ENCODE measurements at places on chromosomes 16 and 17.

- DNase-seq = no peak
Measured at GRCh38 chr17:3542410-3543088, 15.1 kb downstream of the TRPV3 start.

- DNase-seq = no peak
Measured at GRCh38 chr17:27453471-27453870, 2.8 kb upstream of the KSR1 start.

- no peak for DNase-seq
Measured at GRCh38 chr17:17556671-17557070, 34.8 kb downstream of the PEMT start.

GRCh38 chr17:42132941-42133340 lies 10.3 kb downstream of the HSPB9 start:
- DNase-seq = no peak

- DNase-seq = no peak
Measured at GRCh38 chr16:54538276-54538675, 251.7 kb upstream of the IRX3 start.

GRCh38 chr17:17570798-17571716 lies 20.5 kb downstream of the PEMT start:
- no peak for DNase-seq

GRCh38 chr17:73909186-73909585 lies 264.9 kb upstream of the SDK2 start:
- DNase-seq = no peak

DNA sequence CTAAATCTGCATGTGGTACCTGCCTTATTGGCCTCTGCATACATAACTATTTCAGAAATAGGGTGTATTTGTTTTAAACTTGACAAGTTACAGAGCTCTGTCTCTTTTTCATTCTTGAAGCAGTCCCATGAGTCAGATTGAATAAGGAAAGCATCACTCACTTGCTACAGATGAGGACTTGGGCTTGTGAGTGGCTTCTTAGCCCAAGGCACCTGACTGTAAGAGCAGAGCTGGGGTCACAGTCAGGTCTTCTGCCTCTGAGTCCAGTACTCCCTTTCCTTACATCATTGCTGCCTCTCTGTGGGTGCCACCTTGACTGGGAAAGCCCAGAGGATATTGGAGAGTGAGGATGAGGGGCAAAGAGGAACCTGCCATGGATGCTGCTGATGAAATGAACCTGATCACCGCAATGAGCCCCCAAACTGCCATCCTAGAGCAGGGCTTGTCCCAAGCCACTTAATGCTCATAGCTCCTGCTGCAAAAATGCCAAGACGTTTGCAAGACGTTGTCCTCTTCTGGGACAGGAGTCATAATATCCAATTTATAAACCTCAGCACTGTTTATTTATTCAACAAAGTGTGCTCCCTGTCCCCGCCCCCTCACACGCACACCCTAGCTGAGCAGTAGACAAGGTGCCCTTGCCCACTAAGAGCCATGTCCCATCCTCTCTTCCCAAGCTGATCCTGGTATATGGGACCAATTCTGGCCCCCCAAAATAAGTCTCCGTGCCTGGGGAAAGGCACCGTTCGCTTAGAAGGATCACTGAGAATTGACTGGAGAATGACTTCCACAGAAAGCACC lies 74.1 kb downstream of the CCDC182 start:
- DNase-seq = no peak

DNA sequence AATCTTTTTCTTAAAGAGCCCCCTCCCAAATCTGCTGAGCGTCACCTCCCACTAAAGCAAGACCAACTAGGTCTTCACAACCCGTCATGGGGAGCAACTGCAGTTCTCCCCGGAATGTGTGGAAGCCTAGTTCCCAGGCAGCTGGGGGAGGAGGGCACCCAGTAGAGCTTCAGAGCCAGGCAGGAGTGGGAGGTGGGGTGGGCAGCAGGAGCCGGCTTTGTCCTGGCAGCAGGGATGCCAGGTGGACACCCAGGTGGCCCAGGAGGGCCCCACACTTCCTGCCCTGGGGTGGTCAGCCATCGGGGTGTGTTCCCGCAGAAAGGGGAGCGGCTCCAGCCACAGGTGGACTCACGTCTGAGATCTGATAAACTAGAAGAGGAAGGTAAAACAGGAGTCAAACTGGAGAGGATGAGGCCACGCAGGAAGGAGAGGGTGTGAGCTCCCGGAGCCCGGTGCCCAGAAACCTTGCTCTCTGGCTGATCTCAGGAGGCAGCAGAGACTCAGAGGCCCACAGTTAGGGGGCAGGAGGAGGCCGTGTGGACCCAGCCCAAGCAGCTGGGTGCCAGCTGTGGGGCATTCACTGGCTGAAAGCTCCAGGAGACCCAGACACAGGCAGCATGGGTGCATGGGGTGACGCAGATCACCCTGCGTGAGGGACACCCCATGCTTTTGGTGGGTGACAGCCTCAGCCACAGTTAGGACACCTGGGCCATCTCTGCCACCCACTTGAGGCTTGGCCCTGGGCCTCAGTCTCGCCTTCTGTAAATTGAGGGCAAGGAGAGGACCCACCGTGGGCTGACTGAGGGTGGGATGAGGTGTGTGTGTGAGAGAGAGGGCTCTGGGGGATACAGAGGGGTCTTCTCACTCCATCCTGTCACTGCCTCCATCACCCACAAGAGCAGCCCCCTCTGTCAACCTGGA lies 260.8 kb upstream of the TNRC6C start:
- DNase-seq = no peak

GRCh38 chr17:56549501-56549900 lies 44.0 kb upstream of the NOG start:
- DNase-seq = no peak

DNA sequence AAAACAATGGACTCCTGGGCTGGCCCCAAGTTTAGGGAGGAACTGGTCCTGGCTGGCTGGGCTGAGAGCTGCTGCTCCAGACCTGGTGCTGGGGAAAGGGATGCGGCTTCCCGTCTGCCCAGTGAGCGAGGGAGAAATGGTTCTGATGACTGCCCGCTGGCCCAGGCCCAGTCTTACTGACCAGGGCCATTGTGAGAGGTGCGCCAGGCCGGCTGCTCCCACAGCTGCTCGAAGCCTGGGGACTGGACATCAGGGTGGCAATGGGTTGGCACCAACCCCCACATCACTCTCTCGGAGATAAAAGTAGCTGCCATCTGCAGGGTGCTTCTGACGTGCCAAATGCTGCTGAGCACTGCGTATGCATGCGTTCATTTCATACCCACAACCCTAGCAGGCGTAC lies 53.2 kb downstream of the IRF8 start:
- no peak for DNase-seq

DNA sequence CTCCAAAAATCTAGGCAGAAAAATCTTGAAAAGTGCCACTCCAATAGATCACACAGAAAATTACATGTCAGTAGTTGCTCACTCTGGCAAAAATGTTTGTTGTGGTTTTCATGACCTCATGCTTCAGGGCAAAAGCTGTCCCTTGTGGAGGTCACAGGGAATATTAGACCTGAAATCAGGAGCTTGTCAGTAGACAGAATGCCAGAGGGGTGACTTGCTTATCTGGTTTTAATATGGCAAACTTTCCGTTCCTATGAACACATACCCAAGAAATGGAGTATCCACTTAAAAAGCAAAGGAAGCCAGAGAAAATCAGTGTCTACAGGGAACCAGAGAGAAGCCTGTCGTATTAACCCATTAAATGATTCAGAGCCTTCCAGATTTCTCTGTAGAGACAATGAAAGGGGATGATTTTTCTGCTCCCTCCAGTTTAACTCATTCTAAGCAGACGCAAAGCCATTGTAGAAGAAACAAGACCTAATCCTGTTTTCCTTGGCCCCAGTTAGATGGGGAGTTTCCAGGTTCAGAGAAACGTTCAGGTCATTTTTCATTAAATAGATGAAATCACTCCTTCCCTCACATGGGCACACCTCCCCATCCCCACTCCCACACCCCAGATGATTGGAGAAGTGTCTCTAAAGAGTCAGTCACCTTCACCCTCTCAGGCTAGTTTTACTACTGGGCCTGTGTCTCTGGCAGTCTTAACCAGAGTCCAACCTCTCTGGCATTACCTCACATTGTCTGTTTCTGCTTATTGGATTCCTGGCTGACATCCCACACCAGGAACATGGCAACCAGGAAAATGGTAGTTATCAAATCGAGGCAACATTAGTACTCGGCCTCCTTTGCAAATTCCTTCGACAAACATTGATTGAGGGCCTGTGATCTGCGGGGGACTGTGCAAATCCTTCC lies 6.0 kb downstream of the SOX9 start:
- DNase-seq = no peak

- no peak for DNase-seq
Measured at GRCh38 chr17:63338272-63338671, 107.8 kb downstream of the CYB561 start.

GRCh38 chr17:74528491-74529199 lies 2.6 kb downstream of the CD300LB start:
- DNase-seq = no peak

DNA sequence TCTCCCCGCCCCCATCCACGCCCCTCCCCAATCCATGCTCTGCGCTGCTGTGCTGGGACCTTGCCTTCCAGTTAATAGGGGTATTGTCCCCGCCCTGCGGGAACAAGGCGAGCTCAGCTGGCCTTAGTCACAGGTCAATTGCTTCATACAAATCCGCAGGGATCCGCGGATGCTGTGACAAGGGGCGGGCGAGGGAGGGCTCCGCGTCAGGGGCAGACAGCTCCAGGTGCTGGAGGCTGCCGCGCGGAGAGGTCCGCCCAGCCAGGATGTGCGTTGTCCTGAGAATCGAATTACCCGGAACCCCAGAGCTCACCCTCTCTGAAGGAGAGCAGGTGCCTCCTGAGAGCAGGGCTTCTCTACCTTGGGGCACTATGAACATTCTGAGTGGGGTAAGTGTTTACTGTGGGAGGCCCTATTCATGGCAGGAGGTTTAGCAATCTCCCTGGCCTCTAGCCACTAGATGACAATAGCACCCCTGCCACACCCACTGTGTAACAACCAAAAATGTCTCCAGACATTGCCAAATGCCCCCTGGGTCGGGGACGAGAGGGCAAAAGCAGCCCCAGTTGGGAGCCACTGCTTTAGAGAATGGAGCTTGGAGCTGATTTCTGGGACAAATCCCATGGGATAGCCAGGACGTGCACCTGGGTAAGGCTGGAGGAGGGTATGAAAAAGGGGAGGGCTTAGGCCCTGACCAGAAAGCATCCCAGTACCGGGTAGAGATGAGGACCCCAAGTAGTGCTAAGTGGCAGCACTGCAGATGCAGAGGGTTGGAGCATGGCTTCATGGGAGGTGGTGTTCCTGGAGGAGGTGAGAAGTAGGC lies 138.2 kb downstream of the CYLD start:
- DNase-seq = no peak

DNA sequence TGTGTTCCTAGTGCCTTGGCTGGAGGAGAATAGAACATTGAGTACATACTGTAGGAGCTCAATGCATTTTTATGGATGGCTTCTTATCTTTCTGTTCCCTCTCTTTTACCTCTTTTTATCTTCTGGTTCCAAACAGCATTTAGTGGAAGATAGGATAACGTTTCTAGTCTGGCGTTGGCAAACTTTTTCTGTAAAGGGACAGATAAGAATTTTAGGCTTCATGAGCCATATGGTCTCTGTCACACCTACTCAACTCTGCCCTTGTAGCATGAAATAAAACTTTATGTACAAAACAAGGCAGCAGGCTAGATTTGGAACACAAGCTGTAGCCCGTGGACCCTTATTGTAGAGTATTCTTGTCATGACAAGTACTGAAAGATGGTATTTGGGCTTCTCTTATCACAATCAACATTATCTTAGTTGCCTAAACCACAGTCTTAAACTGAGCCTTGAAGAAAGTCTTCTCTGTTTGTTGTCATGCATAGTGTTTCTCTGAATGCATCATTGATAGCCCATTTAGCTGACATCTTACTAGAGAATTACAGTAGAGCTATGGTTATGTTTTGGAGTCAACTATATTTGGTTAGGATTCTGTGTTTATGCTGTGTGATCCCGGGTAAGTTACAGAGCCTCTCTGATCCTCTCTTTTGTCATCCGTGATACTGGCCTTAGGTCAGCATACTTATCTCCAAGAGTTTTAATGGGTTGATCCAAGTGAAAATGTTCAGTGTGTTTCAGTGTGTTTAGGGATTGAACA lies 80.2 kb downstream of the HS3ST4 start:
- DNase-seq = no peak

DNA sequence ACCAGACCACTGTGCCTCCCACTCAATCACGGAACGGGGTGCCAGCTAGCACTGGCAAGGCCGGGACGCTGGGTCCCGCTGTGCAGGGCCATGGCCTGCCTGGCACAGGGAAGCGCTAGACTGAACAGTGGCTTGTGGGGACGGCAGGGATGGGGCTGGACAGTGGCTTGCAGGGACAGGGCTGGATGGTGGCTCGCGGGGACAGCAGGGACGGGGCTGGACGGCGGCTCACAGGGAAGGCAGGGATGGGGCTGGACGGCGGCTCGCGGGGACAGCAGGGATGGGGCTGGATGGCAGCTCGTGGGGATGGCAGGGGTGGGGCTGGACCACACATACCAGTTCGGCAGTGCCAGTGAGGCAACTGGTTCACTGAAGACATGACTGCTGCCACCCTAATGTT lies 32.6 kb downstream of the LMF1 start:
- no peak for DNase-seq

DNA sequence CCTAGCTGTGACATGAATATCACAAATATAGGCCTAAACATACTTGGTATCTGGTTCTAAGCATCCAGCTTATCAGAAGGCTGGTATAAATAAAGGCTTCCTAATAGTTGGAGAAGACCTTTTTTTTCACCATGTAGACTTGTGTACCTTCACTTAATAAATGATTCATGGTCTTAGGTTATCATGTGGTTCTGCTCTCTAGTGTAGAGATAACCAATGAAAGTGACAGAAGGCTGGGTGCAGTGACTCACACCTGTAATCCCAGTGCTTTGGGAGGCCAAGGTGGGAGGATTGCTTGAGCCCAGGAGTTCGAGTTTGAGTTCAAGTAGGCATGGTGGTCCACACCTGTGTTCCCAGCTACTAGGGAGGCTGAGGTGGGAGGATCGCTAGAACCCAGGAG lies 3.1 kb downstream of the DDX19A start:
- no peak for DNase-seq

DNA sequence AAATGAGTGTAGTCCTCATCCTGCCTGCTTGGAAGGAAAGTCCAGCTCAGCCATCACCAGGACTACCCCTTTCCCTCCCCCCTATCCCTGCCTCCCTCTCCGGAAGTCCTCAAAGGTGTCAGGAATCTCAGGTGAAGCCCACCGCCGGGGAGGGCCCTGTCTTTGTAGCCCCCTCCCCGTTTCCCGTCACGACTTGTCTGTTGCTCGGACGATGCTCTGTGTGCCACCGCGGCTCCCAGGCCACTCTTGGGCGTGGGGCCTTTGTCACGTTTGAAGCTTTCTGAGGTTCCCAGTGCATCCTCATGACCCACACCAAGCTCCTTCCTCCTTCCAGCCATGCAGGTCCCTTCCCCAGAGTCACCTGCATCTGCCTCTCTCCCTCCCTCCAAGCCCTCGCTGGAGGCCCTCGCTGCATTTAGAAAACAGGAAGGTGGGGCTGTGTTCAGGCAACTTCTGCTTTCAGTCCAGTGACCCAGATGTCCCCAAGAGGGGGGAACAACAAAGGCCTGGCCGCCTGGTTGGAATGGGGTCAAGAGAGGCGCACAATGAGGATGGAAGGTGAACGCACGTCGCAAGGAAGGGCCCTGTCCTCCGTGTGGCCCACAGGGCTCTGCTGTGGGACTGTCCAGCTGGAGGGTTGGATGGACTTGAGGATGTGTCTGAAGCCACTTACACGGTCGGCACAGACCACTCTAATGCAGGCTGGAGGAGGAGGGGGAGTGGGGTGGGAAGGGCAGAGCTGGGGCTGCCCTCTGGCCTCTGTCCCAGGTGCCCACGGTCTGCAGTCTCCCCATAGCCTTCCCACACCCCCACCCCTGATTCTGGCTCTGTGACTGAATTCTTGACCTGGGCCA lies 59.9 kb downstream of the OR1D5 start:
- no peak for DNase-seq
